Psoas muscle (tissue), 8 donors: ENCODE measurements at places on chromosomes 6 and 20. TPM values are rescaled to one million over a fixed set of nuclear protein-coding genes. Genes with fewer than 3 reads are reported as not detected.
A peak's percentile ranks its signal among the peaks of the same experiment; 100 is the strongest.

MDFI gene
- 0.53 TPM for total RNA-seq

LY6G6F gene
- total RNA-seq, result not detected

PDE10A gene
- 3.6 TPM for total RNA-seq

MYT1 gene
- total RNA-seq, result not detected

SCRT2 gene
- not detected for total RNA-seq

- H3K27ac ChIP-seq, result peak overlapping the region; percentile 75
- H3K27me3 ChIP-seq, result no peaks in the 10 kb centered on the region
- H3K36me3 ChIP-seq, result no peaks in the 10 kb centered on the region
- H3K4me1 ChIP-seq, result peaks cover 55% of the 10 kb centered on the region
Measured at GRCh38 chr6:152273002-152273401, 364.2 kb downstream of the SYNE1 start.

GRCh38 chr6:155050311-155050710 is 55.2 kb downstream of the TIAM2 start:
- H3K4me3 ChIP-seq, result no peak overlapping the region
- no peaks in the 10 kb centered on the region for H3K36me3 ChIP-seq
- no peaks in the 10 kb centered on the region for H3K27me3 ChIP-seq

GRCh38 chr6:315921-316752 is 23.9 kb downstream of the DUSP22 start:
- no peak overlapping the region for H3K27ac ChIP-seq
- H3K27me3 ChIP-seq, result no peaks in the 10 kb centered on the region
- DNase-seq, result no peak
- H3K4me3 ChIP-seq, result no peak overlapping the region
- H3K36me3 ChIP-seq, result no peaks in the 10 kb centered on the region

DNA sequence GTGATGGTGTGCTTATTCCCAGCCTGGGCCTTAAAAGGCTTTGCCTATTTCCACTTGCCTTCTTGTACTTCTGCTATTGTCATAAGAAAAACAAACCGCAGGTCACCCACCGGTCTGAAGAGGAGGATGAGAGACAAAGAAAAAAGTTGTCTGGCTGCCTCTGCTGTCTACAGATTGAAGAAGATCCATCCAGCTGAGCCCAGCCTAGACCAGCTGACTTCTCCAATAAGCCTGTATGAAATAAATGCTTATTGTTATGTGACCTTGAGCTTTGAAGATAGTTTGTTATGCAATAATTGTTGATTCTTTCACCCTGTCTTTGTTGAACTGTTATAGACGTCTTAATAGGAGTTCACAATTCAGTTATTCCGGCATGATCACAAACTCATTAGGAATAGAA is 223.8 kb upstream of the PRSS16 start:
- no peak overlapping the region for H3K27ac ChIP-seq
- no peaks in the 10 kb centered on the region for H3K4me1 ChIP-seq
- DNase-seq, result no peak
- no peaks in the 10 kb centered on the region for H3K36me3 ChIP-seq

GRCh38 chr6:8005136-8005535 is 59.1 kb downstream of the BLOC1S5 start:
- H3K4me1 ChIP-seq, result no peaks in the 10 kb centered on the region
- no peaks in the 10 kb centered on the region for H3K36me3 ChIP-seq
- H3K27me3 ChIP-seq, result no peaks in the 10 kb centered on the region
- H3K27ac ChIP-seq, result no peak overlapping the region

DNA sequence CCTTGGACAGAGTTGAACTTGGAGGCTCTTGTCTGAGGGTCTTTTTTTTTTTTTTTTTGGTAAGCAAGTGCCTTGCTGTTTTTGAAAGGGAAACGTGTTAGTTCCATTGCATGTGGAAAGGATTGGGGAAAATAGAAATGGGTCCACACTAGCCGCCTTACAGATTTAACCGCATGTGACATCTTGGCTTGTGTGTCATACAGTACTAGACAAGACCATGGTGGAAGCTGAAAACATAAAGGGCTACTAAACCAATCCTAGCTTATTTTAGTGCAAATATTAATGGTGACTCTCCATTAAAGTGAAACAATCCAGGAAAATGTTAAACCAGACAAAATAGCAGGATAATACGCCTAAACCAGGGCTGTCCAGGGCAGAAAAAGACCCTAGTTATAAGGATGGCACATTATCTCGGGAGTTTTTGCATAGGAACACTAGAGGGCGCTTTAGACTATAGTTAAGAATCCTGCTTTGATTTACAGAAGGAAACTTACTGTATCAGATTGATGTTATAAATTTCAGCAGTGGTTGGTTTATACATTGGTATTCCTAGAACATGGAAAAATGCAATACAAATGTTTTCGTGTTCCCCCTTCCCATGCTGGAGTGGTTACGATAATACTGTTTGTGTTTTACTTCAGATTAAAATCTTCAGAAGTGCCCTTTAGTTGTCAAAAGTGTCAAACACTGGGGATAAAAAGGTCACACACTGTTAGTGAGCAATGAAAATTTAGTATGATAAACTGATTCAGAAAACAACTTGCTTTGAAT is 59.8 kb upstream of the DEK start:
- H3K27ac ChIP-seq, result no peak overlapping the region
- no peaks in the 10 kb centered on the region for H3K36me3 ChIP-seq
- DNase-seq, result no peak

- H3K4me1 ChIP-seq, result peaks cover 29% of the 10 kb centered on the region
- no peaks in the 10 kb centered on the region for H3K27me3 ChIP-seq
- H3K36me3 ChIP-seq, result peaks cover 51% of the 10 kb centered on the region
- DNase-seq, result peak; percentile 12
- peak overlapping the region; percentile 75 for H3K27ac ChIP-seq
- H3K4me3 ChIP-seq, result no peak overlapping the region
Measured at GRCh38 chr20:25272223-25273000, 24.5 kb downstream of the PYGB start.

- H3K4me1 ChIP-seq, result no peaks in the 10 kb centered on the region
- DNase-seq, result no peak
- no peaks in the 10 kb centered on the region for H3K36me3 ChIP-seq
Measured at GRCh38 chr6:10847684-10848083, 9.3 kb upstream of the MAK start.

DNA sequence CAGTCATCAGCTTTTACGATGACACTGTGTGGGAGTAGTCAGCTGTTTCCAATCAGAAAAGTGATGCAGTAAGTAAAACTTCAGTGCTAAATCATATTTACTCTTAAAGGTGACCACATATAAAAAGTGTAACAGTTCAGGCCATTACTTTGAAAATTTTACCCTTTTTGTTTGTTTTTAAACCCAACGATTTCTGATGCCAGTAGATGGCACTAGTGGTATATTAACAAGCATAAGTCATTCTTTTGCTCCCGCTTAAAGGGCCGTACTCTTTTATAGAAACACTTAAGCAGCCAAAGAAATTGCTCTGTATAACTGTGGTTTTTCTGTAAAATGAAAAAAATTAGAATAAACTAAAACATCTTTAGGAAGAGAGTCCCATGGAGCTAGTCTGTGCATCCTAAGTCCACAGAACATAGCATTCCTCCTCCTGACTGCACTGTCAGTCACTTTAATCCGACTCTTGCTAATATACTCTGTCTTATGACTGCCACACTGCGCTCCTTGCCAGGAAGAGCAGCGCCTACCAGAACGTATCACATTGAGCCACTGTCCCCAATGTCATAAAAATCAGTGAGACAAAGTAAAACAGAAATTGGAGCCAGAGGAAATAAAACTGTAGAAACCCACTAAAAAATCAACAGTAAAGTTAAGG is 25.0 kb downstream of the HEBP2 start:
- H3K36me3 ChIP-seq, result no peaks in the 10 kb centered on the region
- no peak overlapping the region for H3K4me3 ChIP-seq
- no peaks in the 10 kb centered on the region for H3K4me1 ChIP-seq
- H3K27me3 ChIP-seq, result peaks cover 1% of the 10 kb centered on the region

DNA sequence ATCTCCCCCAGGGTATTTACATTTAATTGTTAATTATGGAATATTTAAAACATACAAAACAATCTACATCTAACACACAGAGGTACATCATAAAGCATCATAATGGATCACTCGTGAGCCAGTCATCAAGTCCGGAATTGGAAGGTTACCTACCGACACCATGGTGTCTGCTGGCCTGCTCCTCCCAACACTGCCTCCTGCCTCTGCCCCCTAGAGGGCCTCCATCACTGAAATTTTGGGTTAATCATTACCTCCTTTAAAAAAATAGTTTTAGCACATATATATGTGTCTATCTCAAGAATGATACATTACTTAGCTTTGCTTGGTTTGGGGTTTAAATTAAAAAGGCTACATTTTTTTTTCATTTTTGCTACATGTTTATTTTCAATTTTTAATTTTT is 114.6 kb upstream of the PDE10A start:
- no peaks in the 10 kb centered on the region for H3K4me1 ChIP-seq
- no peak for DNase-seq
- no peaks in the 10 kb centered on the region for H3K36me3 ChIP-seq
- H3K27me3 ChIP-seq, result no peaks in the 10 kb centered on the region

DNA sequence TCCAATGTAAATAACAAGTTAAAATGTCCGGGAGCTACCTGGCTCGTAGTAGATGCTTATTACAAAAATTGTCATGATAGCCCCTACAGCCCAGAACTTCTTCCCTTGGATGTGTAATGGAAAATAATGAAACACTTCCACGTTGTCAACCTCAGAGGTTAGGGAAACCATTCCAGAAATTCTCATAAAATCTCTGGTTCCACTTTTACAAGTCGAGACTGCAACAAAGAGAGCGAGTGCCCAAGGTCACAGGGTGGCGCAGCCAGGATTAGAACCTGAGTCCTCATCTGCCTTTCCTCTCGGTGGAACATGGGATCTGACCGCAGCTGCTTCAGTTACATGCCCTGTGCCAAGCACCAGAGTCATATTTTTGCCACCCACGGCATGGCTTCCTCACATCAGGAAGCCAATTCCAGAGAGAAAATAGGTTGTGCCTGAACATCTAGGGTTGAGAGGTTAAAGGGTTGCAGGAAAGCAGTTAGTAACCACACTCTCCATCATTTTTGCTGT is 157.6 kb downstream of the SOBP start:
- no peak overlapping the region for H3K4me3 ChIP-seq
- H3K27me3 ChIP-seq, result no peaks in the 10 kb centered on the region
- peaks cover 46% of the 10 kb centered on the region for H3K4me1 ChIP-seq

- no peak for DNase-seq
- no peaks in the 10 kb centered on the region for H3K36me3 ChIP-seq
- H3K4me3 ChIP-seq, result no peak overlapping the region
- H3K27me3 ChIP-seq, result peaks cover 1% of the 10 kb centered on the region
- H3K27ac ChIP-seq, result no peak overlapping the region
Measured at GRCh38 chr20:58576603-58576970, 61.4 kb upstream of the APCDD1L start.

DNA sequence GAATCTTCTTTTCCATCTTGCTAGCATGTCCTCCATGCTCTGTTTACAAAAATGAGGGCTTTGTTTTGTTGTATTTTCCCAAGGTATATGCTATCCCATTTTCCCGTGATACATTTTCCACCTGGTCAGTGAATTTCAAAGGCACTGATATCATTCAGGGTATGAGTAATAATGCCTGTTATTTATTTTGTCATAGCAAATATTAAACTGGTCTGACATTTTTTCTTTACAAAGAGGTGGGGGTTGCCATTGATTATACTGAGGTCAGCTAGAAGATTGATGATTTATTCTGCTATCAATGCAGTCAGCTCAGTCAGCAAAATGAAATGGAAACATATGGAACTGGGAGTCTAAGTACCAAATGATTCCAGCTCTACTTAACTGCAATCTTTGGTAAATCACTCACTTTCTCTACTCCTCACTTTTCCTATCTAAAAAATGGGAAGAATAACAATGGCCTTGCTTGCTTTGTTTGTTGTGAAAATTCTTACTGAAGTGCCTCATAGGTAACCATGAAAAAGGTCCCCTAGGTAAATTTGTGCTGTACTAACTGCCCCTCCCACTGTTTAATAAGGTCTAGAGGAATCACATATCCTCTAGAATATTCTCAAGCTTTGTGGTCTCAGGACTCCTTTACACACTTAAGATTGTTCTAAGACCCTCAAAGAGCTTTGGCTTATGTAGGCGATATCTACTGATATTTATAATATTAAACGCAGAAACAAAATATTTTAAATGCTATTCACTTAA is 64.0 kb downstream of the ARHGAP18 start:
- H3K36me3 ChIP-seq, result no peaks in the 10 kb centered on the region
- H3K27ac ChIP-seq, result peak overlapping the region; percentile 36
- H3K4me3 ChIP-seq, result no peak overlapping the region
- no peaks in the 10 kb centered on the region for H3K27me3 ChIP-seq

DNA sequence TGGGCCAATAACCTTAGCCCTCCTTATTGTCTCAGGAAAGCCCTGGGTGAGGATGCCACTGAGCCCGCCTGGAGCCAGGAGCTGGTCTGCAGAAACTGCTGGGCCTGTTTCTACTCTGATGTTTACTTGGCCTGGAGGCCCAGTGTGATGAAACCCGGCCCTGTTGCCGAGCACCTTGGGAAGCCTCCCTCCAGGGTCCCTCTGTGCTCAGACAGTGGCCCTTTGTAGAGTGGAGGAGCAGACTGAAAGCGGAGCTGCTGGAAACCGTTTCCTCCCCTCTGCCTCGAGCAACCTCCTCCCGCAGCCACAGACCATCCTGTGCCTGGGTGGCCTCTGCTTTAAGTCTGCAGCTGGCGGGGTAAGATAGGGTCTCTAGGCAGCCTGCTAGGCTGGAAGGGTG is 84.1 kb upstream of the EPB41L1 start:
- no peak overlapping the region for H3K27ac ChIP-seq
- H3K36me3 ChIP-seq, result no peaks in the 10 kb centered on the region
- DNase-seq, result no peak
- no peaks in the 10 kb centered on the region for H3K4me1 ChIP-seq
- H3K4me3 ChIP-seq, result no peak overlapping the region

DNA sequence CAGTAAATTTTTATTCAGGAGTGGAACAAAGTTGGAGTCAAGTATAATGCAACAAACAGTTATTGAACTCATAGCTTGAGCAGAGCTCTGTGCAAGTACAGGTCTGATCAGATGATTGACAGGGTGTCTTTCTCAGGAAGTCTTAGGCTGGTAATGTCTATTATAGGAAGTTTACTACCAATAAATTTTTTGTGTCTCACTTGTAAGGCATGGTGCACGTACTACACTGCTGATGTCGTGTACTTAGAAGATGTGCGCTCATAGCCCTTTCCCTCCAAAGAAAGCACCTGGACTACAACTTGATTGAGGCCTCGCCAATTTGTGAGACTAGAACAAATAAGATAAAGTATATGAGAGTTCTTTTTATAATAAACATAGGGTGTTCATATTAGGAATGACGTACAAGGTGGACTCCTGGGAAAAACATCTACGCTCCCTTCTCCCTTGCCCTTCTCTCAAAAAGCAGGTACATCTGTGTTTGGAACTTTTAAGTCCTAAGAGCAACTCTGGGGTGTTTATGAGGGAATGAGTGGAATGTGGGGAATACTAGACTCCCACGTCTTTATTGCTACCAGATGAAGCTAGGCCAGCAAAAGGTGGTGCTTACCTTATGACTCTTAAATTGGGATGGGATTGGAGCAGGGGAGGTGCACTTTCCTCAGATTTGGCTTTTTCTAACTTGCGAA is 1.5 kb downstream of the NDUFAF5 start:
- H3K27me3 ChIP-seq, result no peaks in the 10 kb centered on the region
- peaks cover 40% of the 10 kb centered on the region for H3K4me1 ChIP-seq
- peak overlapping the region; percentile 98 for H3K4me3 ChIP-seq

- H3K4me1 ChIP-seq, result no peaks in the 10 kb centered on the region
- no peaks in the 10 kb centered on the region for H3K36me3 ChIP-seq
- H3K27ac ChIP-seq, result no peak overlapping the region
- H3K4me3 ChIP-seq, result no peak overlapping the region
- DNase-seq, result no peak
- H3K27me3 ChIP-seq, result no peaks in the 10 kb centered on the region
Measured at GRCh38 chr6:88499436-88499835, 333.3 kb upstream of the CNR1 start.

GRCh38 chr6:96716221-96716620 is 121.1 kb downstream of the GPR63 start:
- no peaks in the 10 kb centered on the region for H3K36me3 ChIP-seq
- H3K27ac ChIP-seq, result no peak overlapping the region
- H3K27me3 ChIP-seq, result no peaks in the 10 kb centered on the region
- no peak for DNase-seq
